Activated CD4-positive, alpha-beta memory T cell treated with anti-CD3 and anti-CD28 coated beads for 36 hours (primary cell): ENCODE measurements at places on chromosomes 2 and 18.

DNA sequence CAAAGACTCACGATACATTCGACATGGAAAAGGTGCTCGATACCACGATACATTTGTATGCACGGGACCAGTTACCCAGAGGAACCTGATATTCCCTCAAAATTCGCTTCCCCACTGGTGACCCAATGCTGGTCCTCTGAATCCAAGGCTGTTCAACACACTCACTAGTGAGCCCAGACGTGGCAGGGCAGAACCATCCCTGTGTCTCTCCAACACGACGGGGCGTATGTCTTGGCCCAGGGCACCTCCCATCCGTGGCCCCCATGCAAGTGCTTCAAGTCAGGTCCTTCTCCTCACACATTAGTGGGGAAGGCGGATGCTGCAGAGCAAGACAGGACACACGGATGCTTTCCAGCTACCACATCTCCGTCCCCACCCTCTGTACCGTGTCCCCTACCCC is 6.1 kb downstream of the CRACDL start:
- no peak for DNase-seq

GRCh38 chr2:127398239-127398590 is 10.4 kb upstream of the MAP3K2 start:
- DNase-seq, result peak; percentile 80

DNA sequence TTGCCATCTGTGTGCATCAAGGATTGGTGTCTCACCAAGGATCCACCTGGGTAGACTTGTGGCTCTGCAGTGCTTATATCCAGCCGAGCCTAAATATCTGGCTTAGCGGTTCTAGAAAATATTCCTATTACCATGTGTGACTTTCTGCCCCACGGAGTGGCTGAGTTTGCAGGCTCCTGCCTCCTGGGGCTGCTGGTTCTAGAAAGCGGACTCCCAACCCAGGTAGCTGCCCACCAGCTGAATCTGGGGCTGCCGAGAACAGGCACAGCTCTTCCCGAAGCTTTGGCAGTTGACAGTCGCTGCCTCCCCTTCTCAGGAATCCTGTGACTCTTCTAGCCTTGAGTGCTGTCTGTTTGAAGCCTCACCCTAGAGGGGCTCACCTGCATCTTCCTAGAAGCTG is 104.6 kb downstream of the TPGS2 start:
- DNase-seq, result no peak

- no peak for DNase-seq
Observed at GRCh38 chr2:16005816-16006536, 65.6 kb downstream of the MYCN start.

- no peak for DNase-seq
Observed at GRCh38 chr2:237279012-237279768, 134.8 kb downstream of the COL6A3 start.

GRCh38 chr2:148928395-148928794 is 53.4 kb downstream of the KIF5C start:
- DNase-seq, result no peak

- no peak for DNase-seq
Observed at GRCh38 chr18:26488417-26489009, 59.8 kb downstream of the KCTD1 start.

DNA sequence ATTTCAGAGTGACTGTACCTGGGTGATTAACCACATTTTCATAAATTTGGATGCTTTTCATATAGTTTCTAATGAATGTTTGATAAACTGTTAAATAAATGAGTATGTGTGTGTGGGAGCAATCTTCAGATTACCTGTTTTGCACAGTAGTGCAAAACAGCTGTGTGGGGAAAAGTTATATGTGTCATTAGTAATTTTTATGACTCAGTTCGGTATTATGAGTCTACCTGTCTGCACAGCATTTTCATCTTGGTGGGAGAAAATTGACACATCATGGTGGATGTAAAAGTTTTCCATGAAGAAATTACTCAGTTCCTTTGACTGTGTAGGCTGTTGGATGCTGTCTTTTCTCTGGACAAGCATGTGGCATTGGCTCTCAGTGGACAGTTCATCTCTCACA is 43.8 kb downstream of the LTBP1 start:
- DNase-seq, result no peak

GRCh38 chr2:150030436-150031190 is 443.0 kb upstream of the MMADHC start:
- no peak for DNase-seq

GRCh38 chr2:113119111-113119510 is 8.3 kb upstream of the IL1RN start:
- DNase-seq, result no peak

DNA sequence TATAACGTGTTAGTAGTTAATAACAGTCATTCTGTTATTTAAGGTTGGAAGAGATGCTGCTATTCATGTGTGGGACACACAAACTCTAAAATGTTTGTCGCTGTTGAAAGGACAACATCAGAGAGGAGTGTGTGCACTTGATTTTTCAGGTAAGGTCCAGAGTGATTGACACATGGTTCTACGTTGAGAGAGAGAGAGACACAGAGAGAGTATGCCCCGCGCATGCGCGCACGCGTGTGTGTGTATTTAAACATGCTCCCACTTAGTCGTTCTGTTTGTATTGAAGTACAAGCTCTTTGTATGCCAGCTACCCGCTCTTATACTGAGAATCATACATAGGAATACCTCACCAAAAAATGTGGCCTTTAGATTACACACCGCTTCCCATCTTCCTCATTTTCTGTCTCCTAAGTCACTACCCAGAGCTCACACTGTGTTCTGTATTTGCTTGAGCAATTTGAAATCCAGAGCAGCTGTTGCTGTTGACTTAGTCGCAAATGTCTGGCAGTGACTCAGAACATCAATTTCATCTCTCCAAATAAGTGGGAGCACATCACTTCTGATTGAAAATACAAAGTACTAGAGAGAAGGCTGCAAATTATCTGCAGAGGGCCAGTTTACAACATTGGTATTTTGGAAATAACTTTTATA is 148.1 kb downstream of the EML6 start:
- no peak for DNase-seq

GRCh38 chr18:45084206-45084605 is 403.5 kb downstream of the SETBP1 start:
- DNase-seq, result no peak

DNA sequence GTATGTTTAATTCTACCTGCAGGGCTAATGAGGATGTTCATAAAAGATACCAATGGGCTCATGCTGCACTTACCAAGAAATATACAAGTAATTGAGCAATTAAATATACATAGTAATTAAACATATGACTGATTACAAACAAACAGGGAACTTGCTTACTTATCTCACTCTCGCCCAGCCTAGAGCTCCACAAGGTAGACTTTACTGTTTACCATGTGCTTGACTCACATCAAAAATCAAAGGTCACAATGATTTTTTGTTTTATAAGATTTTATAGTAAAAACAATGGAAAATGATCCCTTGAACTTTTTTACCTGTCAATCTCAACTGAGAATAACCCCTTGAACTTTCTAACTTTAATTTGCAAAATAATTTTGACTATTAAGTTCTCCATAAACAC is 1395.1 kb downstream of the SUCLG1 start:
- no peak for DNase-seq

DNA sequence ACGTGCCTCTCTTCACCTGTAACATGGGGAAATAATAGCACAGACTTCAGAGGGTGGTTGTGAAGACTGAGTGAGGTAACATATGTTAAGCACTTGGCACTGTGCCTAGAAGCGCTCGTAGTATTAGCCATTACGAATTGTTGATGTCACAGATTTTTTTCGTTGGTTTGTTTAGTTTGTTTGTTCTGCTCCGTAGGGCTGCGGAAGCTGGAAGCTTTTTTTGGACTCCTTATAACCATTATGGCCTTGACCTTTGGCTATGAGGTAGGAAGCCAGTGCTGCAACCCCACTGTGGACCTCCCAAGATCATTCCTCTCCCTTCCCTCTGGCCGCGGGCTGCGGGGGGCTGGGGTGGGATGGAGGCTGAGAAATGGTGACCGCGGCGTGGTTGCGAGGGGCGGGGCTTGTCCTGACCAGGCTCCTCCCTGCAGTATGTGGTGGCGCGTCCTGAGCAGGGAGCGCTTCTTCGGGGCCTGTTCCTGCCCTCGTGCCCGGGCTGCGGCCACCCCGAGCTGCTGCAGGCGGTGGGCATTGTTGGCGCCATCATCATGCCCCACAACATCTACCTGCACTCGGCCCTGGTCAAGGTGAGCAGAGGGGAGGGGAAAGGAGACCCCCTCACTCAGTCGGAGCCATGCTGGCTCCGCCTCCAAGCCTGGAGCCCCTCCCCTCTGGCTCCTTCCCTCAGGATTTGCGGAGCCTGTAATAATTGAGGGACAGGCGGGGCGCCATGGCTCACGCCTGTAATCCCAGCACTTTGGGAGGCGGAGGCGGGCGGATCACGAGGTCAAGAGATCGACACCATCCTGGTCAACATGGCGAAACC is 5.5 kb downstream of the SLC11A1 start:
- DNase-seq, result no peak

DNA sequence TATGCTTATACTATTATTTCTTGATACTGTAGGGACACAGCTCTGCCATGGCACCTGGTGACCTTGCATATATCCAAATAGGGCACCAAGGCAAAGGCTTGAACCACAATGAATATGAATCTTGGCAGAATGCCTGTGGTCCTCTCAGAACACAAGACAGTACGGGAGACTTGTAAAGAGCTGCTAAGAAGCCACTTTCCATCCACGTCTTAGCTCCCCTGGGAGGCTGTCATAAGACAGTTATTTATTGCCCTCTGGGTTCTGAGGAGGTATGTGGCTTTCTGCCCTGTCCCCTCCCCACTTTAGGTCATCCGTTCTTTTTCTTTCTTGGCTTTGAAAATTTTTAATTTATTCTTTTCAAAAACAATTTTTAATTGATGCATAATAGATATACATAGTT is 29.8 kb upstream of the MRPL33 start:
- no peak for DNase-seq

- no peak for DNase-seq
Observed at GRCh38 chr18:49863769-49864621, 50.7 kb upstream of the ACAA2 start.

DNA sequence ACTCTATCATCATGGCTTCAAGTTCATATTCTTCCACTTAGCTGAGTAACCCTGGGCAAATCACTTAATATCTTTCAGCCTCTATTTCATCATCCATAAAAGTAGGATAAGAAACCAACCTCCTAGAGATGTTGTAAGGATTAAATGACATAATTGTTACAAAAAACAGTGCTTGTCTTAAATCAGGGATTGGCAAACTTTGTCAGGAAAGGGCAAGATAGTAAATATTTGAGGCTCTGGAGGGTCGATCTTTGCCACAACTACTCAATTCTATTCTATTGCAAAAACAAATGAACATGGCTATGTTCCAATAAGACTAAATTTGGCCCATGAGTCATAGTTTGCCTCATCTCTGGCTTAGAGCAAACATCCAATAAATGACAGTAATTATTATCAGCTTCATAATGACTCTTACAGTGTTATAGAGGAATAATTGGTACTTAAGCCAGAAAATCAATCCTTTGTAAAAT is 184.7 kb downstream of the SATB2 start:
- no peak for DNase-seq

DNA sequence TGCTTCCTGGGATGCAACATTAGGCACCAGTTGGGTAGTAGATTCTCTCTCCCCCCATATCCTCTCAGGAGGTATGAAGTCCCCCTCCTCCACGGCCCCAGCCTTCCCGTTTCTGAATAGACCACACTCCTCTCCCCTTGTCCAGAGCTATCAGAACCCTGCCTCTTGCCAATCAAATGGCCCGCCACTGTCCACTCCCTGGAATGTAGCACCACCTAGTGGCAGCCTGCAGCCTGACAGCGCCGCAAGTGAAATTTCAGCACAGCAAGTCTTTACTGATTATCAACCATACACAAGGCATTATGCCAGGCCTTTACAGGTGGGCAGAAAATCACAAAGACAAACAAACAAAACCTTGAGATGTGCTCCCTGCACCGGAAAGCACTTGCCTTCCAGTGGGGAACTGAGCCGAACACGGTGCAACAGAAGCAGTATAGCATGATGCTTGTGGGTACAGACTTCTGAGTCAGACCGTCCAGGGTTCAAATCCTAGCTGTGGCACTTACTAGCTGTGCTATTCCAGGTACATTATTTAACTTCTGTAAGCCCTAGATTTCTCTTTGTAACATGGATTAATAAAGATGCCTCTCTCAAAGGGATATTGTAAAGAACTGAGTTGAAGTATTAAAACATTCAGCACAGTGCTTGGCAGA is 174.0 kb downstream of the SMAD2 start:
- peak; percentile 67 for DNase-seq

DNA sequence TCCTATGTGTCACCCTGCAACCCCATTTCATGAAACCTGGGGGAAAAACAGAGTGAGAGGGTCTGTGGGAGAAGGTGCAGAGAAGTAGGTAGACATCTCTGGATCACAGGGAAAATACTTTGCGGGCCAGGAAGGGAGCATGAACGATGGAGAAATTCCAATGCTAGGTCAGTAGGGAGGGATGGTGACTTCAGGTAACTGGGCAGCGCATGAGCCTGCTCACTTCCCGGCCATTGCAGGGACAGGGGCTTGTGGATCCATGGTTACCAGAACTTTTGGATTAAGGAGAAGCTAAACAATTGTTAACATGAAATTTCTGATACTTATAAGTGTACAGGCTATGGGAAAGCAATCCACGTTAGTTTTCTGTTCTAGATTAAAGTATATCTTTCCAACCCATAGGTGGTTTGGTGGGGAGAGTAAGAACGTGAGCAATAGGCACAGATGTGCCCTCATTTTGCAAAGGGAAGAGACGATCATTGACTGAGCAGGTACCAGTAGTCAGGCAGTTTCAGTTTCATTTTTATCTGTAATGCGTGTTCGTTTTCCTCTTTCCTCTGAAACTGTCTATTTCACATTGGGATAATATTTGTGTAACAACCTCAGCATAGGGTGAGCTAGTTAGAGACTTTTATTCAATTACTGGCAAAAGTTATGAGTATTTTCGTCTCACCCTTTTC is 65.0 kb downstream of the NYAP2 start:
- DNase-seq, result no peak

DNA sequence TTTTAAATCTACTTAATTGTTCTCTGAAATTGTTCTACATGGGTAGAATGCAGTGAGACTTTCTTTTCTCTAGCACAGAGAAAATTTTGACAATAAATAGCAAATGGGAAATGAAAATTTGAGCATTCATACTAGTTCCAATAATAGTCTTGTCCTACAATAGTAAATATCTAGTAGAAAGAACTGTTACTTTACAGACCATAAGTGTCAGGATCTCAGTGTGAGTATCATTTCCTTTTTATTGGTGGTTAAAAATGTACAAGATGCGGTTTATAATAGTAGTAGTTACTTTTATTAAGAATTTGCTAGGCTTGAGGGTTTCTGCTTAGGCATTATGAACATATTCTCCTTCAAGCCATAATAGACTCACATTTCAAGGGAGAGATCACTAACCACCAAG is 43.2 kb downstream of the KCNE4 start:
- DNase-seq, result no peak

- DNase-seq, result no peak
Observed at GRCh38 chr2:189199797-189200196, 20.2 kb upstream of the COL5A2 start.

DNA sequence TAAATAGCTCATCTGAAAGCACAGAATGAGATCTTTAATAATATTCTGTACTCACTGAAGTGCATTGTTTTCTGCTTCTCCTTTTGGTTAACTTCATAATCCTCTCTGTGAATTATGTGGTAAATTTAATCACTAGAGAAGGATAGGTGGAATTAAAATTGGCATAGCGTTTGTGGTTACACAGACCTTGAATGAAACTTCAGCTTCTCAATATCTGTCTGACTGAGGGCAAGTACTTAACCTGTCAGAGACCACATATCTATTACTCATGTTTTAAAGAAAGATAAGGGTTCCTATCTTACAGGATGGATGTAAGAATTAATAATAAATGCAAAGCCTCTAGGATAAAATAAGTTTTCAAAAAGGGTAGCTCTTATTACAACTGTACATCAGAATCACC is 861.8 kb downstream of the TRIB2 start:
- no peak for DNase-seq

- DNase-seq, result no peak
Observed at GRCh38 chr2:160064916-160065315, 2.5 kb upstream of the PLA2R1 start.
